GM23248 (cell line): ENCODE measurements at places on chromosomes 11 and 22.

DNA sequence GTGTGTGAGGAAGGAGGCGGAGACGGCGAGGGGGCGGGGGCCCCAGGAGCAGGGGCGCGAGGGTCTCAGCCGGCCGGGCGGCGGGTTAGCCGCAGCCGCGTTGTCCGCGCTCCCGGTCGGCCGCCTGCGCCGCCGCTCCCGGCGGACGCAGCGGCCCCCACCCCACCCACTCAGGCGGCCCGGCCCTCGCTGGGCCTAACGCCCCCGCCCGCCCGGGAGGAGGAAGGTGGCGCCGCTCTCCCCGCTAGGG lies at the start of gene FCHSD2:
Gene FCHSD2, minus strand, starts transcription at position 191 of the 250 bp plus-strand sequence. CDS start 441 bp downstream, outside the sequence.
- no peak for DNase-seq

- no peak for DNase-seq
Measured at GRCh38 chr22:38732251-38732815, 23.5 kb downstream of the SUN2 start.

DNA sequence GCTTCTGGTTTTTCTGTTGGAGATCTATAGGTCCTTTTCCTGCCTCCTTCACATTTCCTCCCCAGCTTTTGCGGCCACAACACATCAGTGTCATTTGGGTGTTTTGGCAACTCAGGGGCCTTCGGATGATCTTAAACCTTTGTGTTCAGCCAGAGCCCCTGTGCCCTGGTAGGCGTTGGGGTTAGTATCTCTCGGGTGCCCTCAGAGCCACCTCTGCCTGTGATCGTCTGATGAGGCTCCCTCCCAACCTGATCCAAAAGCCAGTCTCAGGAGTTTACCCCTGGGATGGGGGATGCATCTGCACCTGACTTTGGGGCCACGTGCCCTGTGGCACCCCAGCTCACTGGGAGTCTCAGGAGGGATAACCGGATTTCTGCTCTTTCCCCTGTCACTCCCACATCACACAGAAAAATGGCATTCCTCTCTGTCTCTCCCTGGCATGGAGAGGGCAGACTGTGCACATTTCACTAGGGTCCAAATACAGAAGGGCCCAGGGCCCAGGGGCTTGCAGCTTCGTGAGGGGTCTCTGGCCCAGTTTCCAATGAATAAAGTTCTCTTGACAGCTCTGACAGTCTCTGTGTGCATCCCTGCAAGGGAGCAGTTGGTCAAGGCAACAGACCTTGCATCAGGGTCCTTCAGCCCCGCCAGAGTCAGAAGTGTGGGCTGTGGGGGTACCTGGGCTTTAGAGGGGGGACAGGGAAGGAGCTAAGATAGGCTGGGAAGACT lies 2.6 kb downstream of the RNF26 start:
- no peak for DNase-seq

GRCh38 chr11:108965306-108966001 lies 300.6 kb downstream of the DDX10 start:
- peak; percentile 96 for DNase-seq

DNA sequence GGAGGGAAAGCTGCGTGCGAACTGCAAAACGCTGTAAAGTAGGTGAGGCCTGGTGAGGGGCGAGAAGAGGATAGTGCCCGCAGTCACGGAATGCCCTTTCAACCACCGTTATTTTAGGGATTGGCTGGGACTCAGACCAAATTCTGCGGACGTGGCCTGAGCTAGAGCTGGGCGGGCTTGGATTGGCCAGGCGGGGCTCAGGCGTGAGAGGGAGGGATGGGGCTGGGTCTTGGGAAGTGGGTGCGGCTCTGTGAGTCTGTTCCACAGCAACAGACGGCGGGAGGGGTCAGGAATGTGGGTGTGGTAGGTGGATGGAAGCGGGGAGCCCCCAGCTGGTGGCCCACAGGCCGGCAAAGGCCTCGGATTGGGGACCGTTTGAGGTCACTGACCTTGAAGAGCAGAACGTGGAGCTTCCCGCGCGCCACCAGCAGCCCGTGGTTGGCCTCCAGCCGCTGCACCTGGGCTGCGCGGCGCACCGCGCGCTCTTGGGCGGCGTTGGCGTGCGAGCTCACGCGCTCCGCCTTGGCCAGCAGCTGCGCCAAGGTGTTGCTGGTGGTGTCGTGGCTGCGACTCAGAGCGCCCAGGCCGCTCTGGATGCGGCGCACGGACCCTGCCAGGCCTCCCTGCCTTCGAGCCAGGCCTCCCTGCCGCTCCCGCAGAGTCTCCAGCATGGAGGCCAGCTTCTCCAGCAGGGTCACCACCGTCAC lies 444 bp downstream of the CAVIN3 start:
- DNase-seq, result peak; percentile 99
